ENCODE measurements at places on chromosomes 7 and 10.

DNA sequence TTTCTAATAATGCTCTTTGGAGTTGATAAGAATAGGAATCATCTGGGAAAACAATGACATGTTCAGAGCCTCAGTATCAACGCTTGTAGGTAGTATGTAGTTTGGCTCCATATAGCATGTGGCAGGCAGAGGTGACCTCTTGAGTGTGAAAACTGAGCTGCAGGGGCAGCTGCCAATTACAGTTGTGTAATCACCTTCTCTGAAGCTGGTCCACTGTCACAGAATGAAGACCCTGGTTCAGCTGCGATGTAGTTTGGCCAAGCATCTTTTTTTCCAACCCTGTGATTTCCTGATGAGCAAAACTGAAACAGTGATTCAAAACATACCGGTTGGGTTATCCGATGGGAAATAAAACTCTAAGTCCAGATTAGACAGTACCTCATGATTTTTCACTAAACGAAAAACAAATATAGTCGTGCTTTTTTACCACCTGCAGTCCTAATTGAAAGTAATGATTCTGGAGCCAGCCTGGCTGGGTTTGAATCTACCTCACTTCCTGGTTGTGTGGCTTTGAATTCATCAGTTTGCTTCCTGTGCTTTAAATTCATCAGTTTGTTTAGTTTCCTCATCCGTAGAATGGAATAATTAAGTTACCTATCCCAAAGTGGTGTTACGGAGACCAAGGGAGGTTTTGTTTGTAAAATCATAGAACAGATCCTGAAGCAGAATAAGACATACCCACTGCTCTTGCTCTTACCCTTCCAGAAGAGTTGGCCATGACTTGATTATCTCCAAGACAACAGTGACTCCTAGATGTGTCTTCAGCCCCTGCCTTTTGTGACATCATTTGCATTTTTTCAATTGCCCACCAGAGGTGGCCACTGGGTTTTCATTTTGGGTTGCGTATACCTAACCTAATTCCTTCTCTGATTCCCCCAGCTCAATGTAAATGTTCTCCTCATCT is 87.4 kb downstream of the CELF2 start:
- no peaks in the 10 kb centered on the region for H3K4me1 ChIP-seq
- DNase-seq, result no peak
- H3K36me3 ChIP-seq, result no peaks in the 10 kb centered on the region
- no peak overlapping the region for H3K27ac ChIP-seq
- no peak overlapping the region for H3K4me3 ChIP-seq
- no peaks in the 10 kb centered on the region for H3K27me3 ChIP-seq

DNA sequence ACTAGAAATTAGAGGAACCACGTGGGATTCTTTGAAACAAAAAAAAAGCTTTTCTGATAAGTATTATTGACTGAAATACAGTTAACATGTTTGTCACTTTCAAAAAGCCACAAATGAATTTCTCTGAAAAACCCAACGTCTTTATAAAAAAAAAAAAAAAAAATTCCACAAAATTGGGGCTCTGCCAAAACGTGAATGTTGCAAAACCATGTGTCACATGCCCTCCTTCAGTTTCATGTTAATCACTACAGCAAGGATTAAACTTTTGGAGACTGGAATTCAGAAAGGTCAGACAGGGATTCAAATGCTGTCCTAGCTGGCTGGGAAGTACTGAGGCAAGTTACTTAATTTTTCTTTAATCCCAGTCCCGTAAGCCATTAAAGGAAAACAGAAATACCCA is 278.0 kb upstream of the KLF14 start:
- H3K27ac ChIP-seq, result no peak overlapping the region
- H3K27me3 ChIP-seq, result no peaks in the 10 kb centered on the region
- peaks cover 46% of the 10 kb centered on the region for H3K4me1 ChIP-seq
- DNase-seq, result no peak
- no peaks in the 10 kb centered on the region for H3K36me3 ChIP-seq
- H3K4me3 ChIP-seq, result no peak overlapping the region

- H3K36me3 ChIP-seq, result no peaks in the 10 kb centered on the region
- H3K27me3 ChIP-seq, result peaks cover 4% of the 10 kb centered on the region
- no peaks in the 10 kb centered on the region for H3K4me1 ChIP-seq
Observed at GRCh38 chr7:81491573-81491972, 278.3 kb downstream of the HGF start.

GRCh38 chr10:20839141-20839540 is 58.0 kb downstream of the NEBL start:
- peaks cover 8% of the 10 kb centered on the region for H3K36me3 ChIP-seq
- H3K27ac ChIP-seq, result no peak overlapping the region
- no peaks in the 10 kb centered on the region for H3K4me1 ChIP-seq

DNA sequence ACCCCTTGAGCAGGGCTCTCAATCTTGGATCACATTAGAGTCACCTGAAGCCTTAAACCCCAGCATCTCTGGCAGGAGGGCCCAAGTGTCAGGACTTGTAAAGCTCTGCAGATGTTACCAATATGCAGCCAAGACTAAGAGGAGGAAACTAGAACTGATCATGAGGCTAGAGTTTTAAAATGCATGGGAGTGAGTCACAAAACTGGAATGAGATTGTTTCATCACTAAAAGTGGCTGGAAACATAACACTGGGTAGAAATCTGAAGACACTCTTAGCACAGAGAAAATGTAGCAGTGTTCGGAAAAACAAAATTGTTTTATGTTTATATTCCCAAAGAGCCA is 63.3 kb upstream of the GHITM start:
- H3K36me3 ChIP-seq, result no peaks in the 10 kb centered on the region
- DNase-seq, result no peak
- H3K4me3 ChIP-seq, result no peak overlapping the region
- H3K4me1 ChIP-seq, result no peaks in the 10 kb centered on the region
- H3K27ac ChIP-seq, result no peak overlapping the region
- no peaks in the 10 kb centered on the region for H3K27me3 ChIP-seq

DNA sequence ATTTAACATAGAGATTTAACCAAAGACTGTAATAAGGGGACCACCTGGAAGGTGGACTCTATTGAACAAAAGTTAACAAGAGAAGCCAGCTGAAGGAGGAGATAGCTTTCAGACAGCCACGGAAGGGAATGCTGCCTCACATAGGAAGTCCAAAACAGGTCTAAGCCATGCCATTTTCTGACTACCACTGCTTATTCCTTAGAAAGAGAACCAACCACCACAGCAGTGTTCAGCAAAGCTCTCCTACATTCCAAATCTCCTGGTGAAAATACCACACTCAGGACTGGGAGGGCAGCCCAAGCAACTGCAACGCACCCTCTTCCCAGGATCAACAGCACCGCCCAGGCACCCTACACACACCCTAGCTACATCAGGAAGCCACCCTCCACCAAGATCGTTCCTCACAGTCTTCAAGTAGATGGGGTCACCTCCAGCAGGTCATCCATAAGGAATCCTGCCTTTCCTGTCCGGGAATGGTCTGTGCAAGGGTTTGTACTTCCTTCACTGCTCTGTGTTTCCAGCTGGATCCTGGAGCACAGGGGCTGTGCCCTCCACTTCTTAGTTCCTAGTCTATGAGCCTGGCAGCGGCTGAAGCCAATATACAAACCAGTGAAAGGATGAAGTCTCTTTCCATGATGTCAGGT is 2.5 kb downstream of the KIAA1549 start:
- no peak for DNase-seq
- H3K27me3 ChIP-seq, result no peaks in the 10 kb centered on the region
- H3K36me3 ChIP-seq, result no peaks in the 10 kb centered on the region
- H3K4me3 ChIP-seq, result peak overlapping the region; percentile 66

GRCh38 chr10:120854388-120854787 is 3.2 kb downstream of the WDR11 start:
- no peak overlapping the region for H3K27ac ChIP-seq
- peaks cover 9% of the 10 kb centered on the region for H3K36me3 ChIP-seq
- no peaks in the 10 kb centered on the region for H3K27me3 ChIP-seq
- no peak for DNase-seq
- H3K4me3 ChIP-seq, result no peak overlapping the region
- peaks cover 10% of the 10 kb centered on the region for H3K4me1 ChIP-seq

DNA sequence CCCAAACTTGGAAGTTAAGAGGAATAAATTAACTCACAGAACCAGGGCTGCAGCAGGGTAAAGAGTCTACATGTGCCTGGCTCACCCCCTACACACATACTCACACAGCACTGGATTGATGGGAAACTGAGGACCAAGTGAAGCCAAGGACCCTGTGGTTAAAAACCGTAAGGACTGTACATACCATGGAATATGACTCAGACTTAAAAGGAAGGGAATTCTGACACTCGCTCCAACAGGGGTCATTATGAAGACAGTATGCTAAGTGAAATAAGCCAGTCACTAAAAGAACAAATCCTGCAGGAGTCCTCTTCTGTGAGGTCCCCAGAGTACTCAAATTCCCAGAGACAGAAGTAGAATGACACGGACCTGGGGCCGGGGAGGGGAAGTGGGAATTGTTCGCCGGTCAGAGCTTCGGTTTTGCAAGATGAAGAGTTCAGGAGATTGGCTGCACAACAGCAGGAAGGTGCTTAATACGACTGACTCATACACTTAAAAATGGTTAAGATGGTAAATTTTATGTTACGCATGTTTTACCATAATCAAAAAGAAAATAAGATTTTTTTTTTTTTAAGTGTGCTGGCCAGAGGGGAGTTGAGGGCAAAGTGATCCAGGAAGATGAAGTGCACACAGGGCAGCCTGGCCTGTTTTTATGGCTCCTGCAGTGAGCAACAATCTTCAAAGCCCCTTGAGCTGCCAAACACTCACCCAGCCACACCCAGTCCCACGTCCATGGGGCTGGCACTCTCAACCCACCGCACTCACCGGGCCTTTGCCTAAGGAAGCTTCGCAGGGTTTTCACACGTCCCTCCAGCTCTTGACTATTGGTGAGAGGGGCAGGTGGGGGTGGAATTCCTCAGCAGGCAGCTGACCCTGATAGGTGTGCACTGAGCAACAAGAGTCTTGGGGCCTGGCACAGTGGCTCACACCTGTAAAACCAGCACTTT is 26.4 kb downstream of the DRGX start:
- no peaks in the 10 kb centered on the region for H3K27me3 ChIP-seq
- H3K27ac ChIP-seq, result no peak overlapping the region
- DNase-seq, result no peak
- no peaks in the 10 kb centered on the region for H3K36me3 ChIP-seq

GRCh38 chr10:101080933-101081931 is 19.4 kb downstream of the KAZALD1 start:
- H3K4me1 ChIP-seq, result no peaks in the 10 kb centered on the region
- H3K27ac ChIP-seq, result no peak overlapping the region
- no peaks in the 10 kb centered on the region for H3K27me3 ChIP-seq
- DNase-seq, result no peak
- no peak overlapping the region for H3K4me3 ChIP-seq
- H3K36me3 ChIP-seq, result no peaks in the 10 kb centered on the region

DNA sequence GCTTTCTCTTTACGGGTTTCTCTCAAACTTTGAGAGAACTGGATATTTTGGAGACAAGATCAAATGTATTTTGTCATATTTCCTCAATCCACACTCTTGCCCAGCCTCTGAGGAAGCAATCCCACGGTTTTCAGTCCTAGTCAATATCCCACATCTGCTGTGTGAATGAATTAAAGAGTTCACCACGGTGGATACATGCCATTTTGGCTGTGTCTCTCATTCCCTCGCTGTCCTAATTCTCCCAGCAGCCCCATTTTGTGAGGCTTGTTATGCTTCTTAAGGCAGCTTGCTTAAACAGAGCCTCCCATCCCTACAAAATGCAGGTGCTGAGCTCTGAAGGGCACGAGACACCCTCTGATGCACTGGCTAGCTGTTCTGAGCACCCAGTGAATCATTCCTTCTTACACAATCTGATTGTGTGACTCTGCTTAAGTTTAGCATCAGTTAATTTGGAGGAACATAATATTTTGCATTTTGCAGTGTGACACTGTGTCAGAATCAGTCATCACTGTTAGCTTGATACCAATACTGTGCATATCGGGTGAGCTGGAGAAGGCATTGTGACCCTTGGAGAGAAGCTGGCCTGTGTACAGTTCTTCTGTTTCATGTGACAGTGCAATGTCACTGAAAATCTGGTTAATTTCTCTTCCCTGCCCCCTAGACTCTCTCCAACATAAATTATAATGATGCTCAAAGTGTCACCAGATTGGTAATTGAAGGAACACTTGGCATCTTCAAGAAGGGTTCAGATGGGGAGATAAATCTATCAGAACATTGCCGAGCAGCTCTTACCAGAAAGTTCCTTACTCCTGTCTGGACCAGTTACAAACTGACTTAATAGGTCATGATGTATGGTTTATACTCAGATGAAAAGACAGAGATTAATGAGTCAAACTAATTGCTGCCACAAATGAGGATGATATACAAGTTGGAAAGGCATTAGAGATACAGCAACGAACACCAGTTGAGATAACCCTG is 103.7 kb upstream of the AOAH start:
- no peak overlapping the region for H3K27ac ChIP-seq
- H3K4me3 ChIP-seq, result no peak overlapping the region
- H3K36me3 ChIP-seq, result no peaks in the 10 kb centered on the region
- DNase-seq, result no peak
- H3K4me1 ChIP-seq, result no peaks in the 10 kb centered on the region
